ENCODE measurements at places on chromosomes 3 and 15.

GRCh38 chr15:92808598-92809063 is 91.5 kb upstream of the CHD2 start:
- no peaks in the 10 kb centered on the region for H3K27me3 ChIP-seq
- H3K4me3 ChIP-seq = peak overlapping the region; percentile 79
- peak overlapping the region; percentile 100 for H3K27ac ChIP-seq
- DNase-seq = no peak
- no peaks in the 10 kb centered on the region for H3K36me3 ChIP-seq

DNA sequence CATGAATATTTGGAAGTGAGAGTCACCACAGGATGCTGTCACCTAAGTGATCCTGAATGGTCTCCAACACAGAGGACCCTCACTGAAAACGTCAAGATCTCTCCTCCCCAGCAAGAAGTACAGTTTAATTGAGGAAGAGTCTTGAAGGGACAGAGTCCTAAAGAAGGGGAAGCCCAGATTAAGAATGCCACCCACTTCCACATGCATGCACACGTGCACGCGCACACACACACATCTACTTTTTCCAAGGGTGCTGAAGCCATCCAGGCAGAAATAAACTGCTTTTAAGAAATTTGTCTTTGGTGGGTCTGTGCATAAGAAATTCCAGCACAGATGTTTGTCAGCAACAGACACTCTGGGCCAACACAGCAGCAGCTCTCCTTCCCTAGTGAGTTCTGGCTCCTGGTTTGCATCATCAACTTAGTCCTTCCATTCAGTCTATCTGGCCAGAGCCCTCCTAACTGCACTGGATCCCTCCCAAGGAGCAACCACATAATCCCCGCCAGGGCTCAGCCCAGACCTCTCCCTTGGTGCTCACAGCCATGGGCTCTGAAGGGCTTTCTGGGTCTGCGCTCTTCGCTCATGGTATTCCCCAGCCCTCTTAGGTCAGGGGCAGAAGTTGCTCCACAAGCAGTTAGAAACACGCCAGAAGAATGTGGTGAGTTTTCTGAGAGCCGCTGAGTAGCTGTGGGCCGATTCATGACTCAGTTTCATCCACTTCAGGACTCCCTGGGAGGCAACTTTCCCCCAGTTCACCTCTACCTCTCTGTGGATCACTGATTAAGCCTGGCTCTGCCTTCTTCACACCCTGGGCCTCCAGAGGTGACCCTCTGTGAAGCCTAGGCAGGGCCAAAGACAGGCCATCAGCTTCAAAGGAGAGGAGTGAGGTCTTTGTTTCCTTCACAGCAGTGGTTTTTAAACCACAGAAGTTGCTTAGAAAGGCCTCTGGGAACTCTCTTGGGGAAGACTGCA is 132.6 kb upstream of the LIPC start:
- H3K4me3 ChIP-seq = no peak overlapping the region
- no peaks in the 10 kb centered on the region for H3K27me3 ChIP-seq
- DNase-seq = peak; percentile 17
- no peak overlapping the region for H3K27ac ChIP-seq

GRCh38 chr3:187064210-187065115 is 74.8 kb downstream of the RPL39L start:
- H3K36me3 ChIP-seq = peaks cover 16% of the 10 kb centered on the region
- peak overlapping the region; percentile 90 for H3K27ac ChIP-seq
- H3K4me1 ChIP-seq = peaks cover 44% of the 10 kb centered on the region
- peak overlapping the region; percentile 37 for H3K4me3 ChIP-seq
- no peak for DNase-seq

DNA sequence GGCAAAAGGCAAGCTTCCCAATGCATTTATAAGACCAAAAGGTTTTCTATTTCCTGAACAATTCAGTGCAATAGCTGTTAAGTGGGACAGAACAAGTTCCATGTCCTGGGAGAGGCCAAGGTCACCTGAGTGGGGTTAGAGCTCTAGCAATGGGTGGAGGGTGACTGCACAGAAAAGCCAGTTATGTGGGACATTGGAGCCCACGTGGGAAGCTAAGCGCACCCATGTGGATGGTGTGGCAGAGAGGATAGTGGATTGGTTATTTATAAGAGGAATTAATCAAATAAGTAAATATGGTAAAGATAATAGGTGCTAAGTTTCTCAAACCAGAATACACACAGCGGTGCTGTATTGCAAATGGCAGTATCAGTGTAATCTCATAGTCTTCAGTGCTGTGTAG is 6.3 kb downstream of the NSMCE3 start:
- no peak for DNase-seq
- H3K36me3 ChIP-seq = no peaks in the 10 kb centered on the region
- no peak overlapping the region for H3K27ac ChIP-seq
- H3K4me3 ChIP-seq = no peak overlapping the region
- H3K4me1 ChIP-seq = no peaks in the 10 kb centered on the region

GRCh38 chr3:141686466-141687291 is 51.4 kb upstream of the RNF7 start:
- H3K27ac ChIP-seq = 0 out of 2 replicates have a peak overlapping the region, but pooled peaks have one; percentile 37
- no peak for DNase-seq
- H3K4me3 ChIP-seq = peak overlapping the region; percentile 54
- no peaks in the 10 kb centered on the region for H3K36me3 ChIP-seq
- H3K27me3 ChIP-seq = no peaks in the 10 kb centered on the region

DNA sequence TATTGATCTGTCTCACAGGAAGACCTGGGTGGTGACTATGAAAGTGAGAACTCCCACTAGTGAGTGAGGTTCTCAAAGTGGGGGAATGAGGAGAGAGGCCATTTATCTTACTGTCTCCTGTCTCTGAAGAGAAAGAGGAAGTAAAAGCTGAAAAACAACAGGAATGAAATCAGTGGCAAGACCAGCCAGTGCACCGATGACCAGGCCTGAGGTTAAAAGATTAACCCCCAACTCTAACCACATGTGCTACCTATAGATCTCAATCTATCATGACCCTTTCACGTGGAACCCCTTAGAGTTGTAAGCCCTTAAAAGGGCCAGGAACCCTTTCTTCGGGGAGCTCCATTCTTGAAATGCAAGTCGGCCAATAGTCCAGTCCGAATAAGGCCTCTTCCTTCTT is 239.3 kb upstream of the CNTN6 start:
- no peaks in the 10 kb centered on the region for H3K27me3 ChIP-seq
- H3K4me1 ChIP-seq = no peaks in the 10 kb centered on the region

GRCh38 chr15:60003243-60004008 is 685 bp upstream of the FOXB1 start:
- H3K4me3 ChIP-seq = no peak overlapping the region
- H3K27ac ChIP-seq = no peak overlapping the region
- H3K27me3 ChIP-seq = peaks cover 51% of the 10 kb centered on the region
- no peaks in the 10 kb centered on the region for H3K4me1 ChIP-seq
- no peak for DNase-seq

GRCh38 chr3:42745776-42746454 is 27.1 kb downstream of the CCDC13 start:
- H3K27me3 ChIP-seq = no peaks in the 10 kb centered on the region
- H3K4me3 ChIP-seq = no peak overlapping the region
- no peaks in the 10 kb centered on the region for H3K36me3 ChIP-seq
- DNase-seq = no peak
- H3K27ac ChIP-seq = no peak overlapping the region
- H3K4me1 ChIP-seq = no peaks in the 10 kb centered on the region

DNA sequence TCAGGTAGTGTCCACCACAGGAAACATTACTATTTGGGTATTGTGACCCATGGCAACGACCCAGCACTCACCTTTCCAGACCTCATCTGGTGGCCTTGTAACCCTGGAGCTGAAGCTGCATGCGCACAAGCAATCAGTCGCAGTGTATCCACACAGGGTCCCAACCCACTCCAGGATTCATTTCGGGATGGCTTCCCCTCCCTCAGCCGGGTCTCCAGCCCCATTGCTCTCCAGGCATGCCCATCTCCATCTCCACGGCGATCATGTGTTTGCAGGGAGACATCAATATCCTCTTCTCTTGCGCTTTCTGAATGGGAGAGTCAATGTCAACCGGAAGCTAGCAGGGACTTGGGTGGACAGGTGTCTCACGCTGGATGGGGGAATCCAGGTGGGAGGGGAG is 35.2 kb downstream of the GOLGA6L2 start:
- no peaks in the 10 kb centered on the region for H3K27me3 ChIP-seq
- H3K4me1 ChIP-seq = no peaks in the 10 kb centered on the region
- no peak overlapping the region for H3K4me3 ChIP-seq
- H3K36me3 ChIP-seq = no peaks in the 10 kb centered on the region
- no peak overlapping the region for H3K27ac ChIP-seq
- DNase-seq = no peak

- H3K4me1 ChIP-seq = no peaks in the 10 kb centered on the region
- no peak for DNase-seq
- no peak overlapping the region for H3K4me3 ChIP-seq
- no peaks in the 10 kb centered on the region for H3K27me3 ChIP-seq
- H3K27ac ChIP-seq = no peak overlapping the region
- no peaks in the 10 kb centered on the region for H3K36me3 ChIP-seq
Observed at GRCh38 chr3:118466795-118467330, 567.8 kb downstream of the IGSF11 start.

GRCh38 chr3:18249126-18249525 is 176.0 kb downstream of the SATB1 start:
- no peak overlapping the region for H3K27ac ChIP-seq
- no peak overlapping the region for H3K4me3 ChIP-seq
- DNase-seq = no peak

DNA sequence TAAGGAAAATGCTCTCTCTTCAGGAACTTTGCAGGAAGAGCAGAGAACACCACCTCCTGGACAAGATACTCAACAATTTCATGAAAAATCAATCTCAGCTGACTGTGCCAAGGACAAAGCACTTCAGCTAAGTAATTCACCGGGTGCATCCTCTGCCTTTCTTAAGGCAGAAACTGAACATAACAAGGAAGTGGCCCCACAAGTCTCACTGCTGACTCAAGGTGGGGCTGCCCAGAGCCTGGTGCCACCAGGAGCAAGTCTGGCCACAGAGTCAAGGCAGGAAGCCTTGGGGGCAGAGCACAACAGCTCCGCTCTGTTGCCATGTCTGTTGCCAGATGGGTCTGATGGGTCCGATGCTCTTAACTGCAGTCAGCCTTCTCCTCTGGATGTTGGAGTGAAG is 200.5 kb downstream of the AKAP13 start:
- no peak for DNase-seq
- H3K27me3 ChIP-seq = no peaks in the 10 kb centered on the region
- peaks cover 58% of the 10 kb centered on the region for H3K4me1 ChIP-seq
- H3K27ac ChIP-seq = peak overlapping the region; percentile 82
- H3K4me3 ChIP-seq = no peak overlapping the region

GRCh38 chr3:27462228-27462627 is 22.0 kb downstream of the SLC4A7 start:
- H3K27me3 ChIP-seq = no peaks in the 10 kb centered on the region
- DNase-seq = no peak
- H3K4me1 ChIP-seq = no peaks in the 10 kb centered on the region
- H3K4me3 ChIP-seq = no peak overlapping the region
- H3K27ac ChIP-seq = no peak overlapping the region

- H3K4me1 ChIP-seq = peaks cover 3% of the 10 kb centered on the region
- H3K27ac ChIP-seq = no peak overlapping the region
- H3K27me3 ChIP-seq = no peaks in the 10 kb centered on the region
- H3K4me3 ChIP-seq = no peak overlapping the region
- H3K36me3 ChIP-seq = no peaks in the 10 kb centered on the region
Observed at GRCh38 chr15:100785181-100786138, 94.2 kb upstream of the ALDH1A3 start.

- H3K27me3 ChIP-seq = no peaks in the 10 kb centered on the region
- H3K27ac ChIP-seq = no peak overlapping the region
- H3K4me1 ChIP-seq = no peaks in the 10 kb centered on the region
Observed at GRCh38 chr3:8561370-8561769, 59.7 kb downstream of the LMCD1 start.

GRCh38 chr15:90638201-90638691 is 78.9 kb upstream of the BLM start:
- H3K4me3 ChIP-seq = no peak overlapping the region
- no peak for DNase-seq
- no peaks in the 10 kb centered on the region for H3K4me1 ChIP-seq
- H3K36me3 ChIP-seq = peaks cover 27% of the 10 kb centered on the region

- no peak for DNase-seq
- H3K4me3 ChIP-seq = no peak overlapping the region
- H3K4me1 ChIP-seq = peaks cover 5% of the 10 kb centered on the region
Observed at GRCh38 chr15:34239151-34239808, 14.5 kb downstream of the EMC4 start.

DNA sequence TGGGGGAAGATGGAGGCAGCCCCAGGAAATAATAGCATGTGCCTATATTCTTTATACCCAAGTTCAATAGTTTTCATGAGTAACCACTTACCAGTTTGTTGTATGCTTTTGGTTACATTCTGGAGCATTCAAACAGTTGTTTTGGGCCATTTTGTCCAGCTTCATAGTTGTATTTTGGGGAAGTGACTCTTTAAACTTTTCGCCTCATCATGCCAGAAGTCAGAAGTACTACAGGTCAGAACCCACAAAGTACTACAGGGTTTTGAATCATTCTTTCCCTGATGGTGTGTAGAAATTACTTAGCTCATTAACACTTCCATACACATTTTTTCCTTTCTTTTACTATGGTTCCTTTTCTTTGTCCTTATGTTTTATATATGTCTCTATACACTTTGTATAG is 210.6 kb downstream of the ARPP21 start:
- H3K27ac ChIP-seq = no peak overlapping the region
- DNase-seq = no peak
- no peak overlapping the region for H3K4me3 ChIP-seq
- no peaks in the 10 kb centered on the region for H3K4me1 ChIP-seq
- H3K36me3 ChIP-seq = no peaks in the 10 kb centered on the region
- no peaks in the 10 kb centered on the region for H3K27me3 ChIP-seq

DNA sequence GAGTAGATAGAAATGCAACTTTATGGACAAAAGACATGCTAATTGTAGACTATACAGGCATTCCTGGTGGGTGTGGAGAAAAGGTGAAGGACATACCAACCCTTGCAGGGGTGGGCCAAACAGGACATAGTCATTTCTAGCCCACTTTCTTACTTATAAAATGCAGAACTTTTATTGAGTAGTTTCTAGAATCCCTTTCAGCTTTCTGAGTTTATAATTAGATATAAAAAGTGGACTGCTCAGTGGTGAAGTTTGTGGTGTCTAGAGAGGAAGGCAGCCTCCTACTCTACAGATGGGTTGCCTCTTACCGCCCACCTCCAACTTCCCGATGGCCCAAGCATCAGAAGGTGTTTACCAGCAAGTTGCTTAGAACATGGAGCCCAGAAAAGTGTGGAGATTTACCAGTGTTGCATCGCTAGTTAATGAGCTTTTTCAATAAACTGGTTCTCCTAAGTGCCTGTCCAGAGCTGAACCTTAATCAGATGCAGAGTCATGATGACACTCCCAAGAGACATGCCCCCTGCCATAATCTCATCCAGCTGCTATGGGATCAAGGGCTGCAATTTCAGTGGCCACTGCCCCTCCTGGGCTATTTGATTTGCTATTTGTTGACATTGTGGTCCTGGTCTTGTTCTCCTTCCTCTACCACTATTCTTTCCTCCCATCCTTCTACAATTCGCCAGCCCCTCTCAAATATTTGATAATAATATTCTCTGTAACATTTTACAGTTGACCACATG is 77.5 kb upstream of the STRIT1 start:
- H3K4me3 ChIP-seq = no peak overlapping the region
- no peaks in the 10 kb centered on the region for H3K27me3 ChIP-seq
- H3K27ac ChIP-seq = no peak overlapping the region
- H3K36me3 ChIP-seq = no peaks in the 10 kb centered on the region
